ENCODE measurements at places on chromosomes 5 and 9. TPM values are rescaled to one million over a fixed set of nuclear protein-coding genes. Genes with fewer than 3 reads are reported as not detected.
A peak's percentile ranks its signal among the peaks of the same experiment; 100 is the strongest.

The OLFML2A gene
- total RNA-seq, result 10.0 TPM

DNA sequence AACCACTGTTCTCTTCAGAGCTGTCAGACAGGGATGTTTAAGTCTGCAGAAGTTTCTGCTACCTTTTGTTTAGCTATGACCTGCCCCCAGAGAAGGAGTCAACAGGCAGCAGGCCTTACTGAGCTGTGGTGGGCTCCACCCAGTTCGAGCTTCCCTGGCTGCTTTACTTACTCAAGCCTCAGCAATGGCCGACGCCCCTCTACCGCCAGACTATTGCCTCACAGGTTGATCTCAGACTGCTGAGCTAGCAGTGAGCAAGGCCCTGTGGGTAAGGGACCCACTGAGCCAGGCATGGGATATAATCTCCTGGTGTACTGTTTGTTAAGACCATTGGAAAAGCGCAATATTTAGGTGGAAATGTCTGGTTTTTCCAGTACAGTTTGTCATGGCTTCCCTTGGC, 229.6 kb downstream of the TMEM167A start:
- DNase-seq, result no peak

DNA sequence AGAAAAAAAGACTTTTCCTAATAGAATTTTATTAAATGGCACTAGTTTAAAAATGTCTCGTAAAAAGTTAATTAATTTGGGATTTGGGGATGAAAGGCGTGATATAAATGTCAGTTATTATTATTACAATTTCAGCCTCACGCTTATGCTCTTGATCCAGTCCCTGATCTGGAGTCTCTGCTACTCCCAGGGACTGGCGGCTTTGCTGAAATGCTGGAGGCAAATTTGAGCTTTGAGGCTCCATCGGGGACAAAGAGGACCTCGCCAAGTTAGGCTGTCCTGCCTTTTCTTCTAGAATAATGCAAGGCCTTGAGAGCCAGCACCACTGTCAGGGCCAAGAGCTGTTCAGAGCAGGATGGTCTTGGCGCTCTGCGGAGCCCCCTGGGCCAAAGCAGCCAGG, 69.7 kb downstream of the ZNF618 start:
- DNase-seq, result no peak

The CMYA5 gene
- total RNA-seq, result 1.9 TPM

The IL13 gene
- not detected for total RNA-seq

DNA sequence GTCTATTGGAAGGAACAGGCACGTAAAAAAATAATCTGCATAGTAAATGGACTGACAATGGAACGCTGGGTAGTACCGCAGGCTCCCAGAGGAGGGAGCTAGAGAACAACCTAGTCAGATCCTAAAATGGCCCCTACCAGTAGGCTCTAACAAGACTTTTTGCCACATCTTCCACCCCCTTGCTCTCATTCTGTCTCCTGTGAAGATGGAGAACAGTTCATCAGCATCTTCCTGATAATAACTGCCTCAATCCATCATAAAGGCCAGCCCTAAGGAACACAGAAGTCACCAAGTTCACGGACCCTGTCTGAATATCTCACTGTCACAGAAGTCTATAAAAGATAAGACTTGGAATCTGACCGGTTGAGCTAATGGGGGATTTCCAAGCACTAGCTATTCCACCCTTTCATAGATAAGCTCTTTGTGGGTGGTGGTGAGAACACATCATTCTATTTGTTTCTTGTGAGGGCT, 133.4 kb downstream of the SLC1A3 start:
- DNase-seq, result peak; percentile 55

- DNase-seq, result no peak
Measured at GRCh38 chr9:2083479-2083878, 68.3 kb downstream of the SMARCA2 start.

The SOX30 gene
- 0.66 TPM for total RNA-seq

DNA sequence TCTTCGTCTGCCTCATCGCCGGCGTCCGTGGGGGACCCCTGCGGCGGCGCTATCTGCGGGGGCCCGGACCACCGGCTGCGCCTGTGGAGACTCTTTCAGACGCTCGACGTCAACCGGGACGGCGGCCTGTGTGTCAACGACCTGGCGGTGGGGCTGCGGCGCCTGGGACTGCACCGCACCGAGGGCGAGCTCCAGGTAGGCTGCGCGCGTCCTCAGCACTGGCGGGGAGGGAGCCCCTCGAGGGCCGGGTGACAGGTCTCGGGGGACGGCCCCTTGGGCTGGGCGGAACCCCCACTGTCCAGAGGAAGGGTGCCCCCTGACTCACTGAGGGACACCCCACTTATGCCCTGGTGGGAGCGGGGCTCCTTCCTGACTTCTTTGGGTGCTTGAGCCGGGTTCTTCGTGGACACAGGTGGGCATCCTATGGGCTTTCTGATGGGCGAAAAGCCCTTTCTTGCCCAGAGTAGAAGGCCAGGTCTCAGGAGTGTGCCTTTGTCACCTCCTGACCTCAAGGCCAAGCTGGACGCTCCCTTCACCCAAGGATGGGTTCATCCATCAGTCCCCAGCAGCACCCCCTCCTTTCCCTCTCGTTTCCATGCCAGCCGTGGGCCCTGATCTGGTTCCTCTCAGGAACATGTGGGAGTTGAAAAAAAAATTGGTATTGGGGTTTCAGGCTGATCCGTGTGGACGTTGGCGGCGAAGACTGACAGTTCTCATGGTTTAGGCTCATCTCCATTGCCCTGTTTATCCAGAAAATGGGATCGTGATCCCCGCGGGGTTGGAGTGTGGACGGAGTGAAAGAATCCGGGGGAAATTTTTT, 564 bp downstream of the SLC25A25 start:
- DNase-seq, result peak; percentile 73

The FBXL7 gene
- total RNA-seq, result 2.1 TPM

DNA sequence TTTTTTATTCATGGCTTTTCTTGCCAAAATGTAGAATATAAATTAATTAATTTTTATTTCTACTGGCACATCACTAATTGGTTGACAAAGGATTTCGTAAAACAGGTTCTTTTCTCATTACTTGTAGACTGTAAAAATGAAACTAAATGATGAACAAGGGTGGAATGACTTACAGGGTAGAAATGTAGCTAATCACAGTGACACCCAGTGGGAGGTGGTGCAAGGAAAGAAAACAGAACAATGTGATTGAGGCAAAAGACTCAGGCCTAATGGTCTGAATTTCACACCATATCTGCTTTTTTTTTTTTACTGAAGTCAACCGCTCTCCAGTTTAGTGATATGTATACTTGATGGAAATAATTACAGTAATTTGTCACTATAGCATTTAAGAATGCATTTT, 28.9 kb downstream of the GABRG2 start:
- DNase-seq, result no peak

The NUTM2G gene
- not detected for total RNA-seq

DNA sequence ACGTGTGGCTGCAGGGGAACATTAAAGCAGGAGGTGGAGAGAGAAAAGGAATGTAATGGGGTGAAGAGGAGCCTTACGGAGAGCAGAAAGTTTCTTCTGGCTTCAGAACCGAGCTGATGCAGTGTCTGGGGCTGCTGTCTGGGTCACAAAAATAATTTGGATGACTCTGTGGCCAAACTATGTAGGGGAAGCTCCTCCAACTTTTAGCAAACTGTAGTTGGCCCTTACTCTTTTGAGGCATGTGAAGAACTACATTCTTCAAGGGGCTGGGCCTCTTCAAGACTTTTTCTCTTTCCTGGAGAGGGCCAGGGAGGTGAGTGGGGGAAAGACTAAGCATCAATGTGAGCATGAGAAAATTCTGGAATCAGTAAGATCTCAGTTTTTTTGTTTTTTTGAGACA, 31.9 kb upstream of the SPARC start:
- no peak for DNase-seq

- DNase-seq, result no peak
Measured at GRCh38 chr5:67680099-67680498, 483.5 kb upstream of the CD180 start.

DNA sequence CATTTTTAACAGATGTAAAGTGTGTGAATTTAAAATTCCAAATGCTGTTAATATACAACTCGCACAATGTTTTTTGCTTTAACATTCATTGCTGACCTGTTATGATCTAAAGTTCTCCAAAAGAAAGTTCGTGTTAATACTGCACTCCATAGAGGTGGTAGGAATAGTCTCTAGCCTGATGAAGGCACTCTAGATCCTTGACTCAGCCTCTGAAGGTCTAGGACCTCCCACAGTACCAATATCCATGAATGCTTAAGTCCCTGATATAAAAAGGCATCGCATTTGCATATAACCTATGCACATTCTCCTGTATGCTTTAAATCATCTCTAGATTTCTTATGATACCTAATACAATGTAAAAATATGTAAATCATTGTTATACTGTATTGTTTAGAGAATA, 213.6 kb downstream of the EFNA5 start:
- DNase-seq, result no peak

The KIF24 gene
- 5.2 TPM for total RNA-seq

The PCDHA3 gene
- total RNA-seq, result 0.27 TPM

- DNase-seq, result no peak
Measured at GRCh38 chr5:37685816-37686215, 154.0 kb downstream of the GDNF start.

DNA sequence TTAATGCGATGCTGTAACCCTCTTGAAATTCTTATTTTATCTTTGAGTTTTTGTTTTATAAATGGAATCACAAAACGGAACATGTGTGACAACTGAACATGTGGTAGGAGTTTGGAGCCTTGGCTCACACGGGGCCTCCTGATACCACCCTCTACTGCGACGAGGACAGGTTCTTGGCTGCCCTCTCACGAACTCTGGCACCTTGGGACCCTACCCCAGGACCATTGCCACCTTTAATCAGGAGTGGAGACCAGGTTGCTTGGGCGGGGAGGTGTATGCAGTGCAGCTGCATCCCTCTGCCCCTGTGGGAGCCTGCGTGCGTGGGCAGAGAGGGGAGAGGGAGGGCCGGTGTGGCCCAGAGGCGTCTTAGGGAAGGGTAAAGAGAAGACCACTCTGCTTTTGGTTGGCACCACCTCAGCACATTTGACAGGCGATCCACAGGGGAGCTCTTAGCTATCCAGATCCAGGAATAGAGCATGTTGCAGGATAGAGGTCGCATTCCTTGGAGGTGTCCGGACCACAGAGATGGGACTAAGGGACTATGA, 753.9 kb upstream of the PTPRD start:
- DNase-seq, result no peak

The CCNG1 gene
- 213 TPM for total RNA-seq

All from Peyer's patch (tissue), 4 donors.